ENCODE measurements at places on chromosomes 5 and 9. TPM values are rescaled to one million over a fixed set of nuclear protein-coding genes. Genes with fewer than 3 reads are reported as not detected.

The SLC46A2 gene
- polyA plus RNA-seq, result 11.6 TPM

The SLC34A3 gene
- 0.03 TPM for polyA plus RNA-seq

The RMRP gene
- 44.8 TPM for polyA plus RNA-seq

The PCDHA9 gene
- polyA plus RNA-seq, result not detected

The DEPDC1B gene
- 0.69 TPM for polyA plus RNA-seq

The CCDC192 gene
- 0.47 TPM for polyA plus RNA-seq

The SAXO1 gene
- 0.02 TPM for polyA plus RNA-seq

The GPR151 gene
- not detected for polyA plus RNA-seq

The SCGB3A2 gene
- polyA plus RNA-seq, result 2,733 TPM

The PCDHGC4 gene
- polyA plus RNA-seq, result 0.24 TPM

The FAM151B gene
- 1.3 TPM for polyA plus RNA-seq

The CCNJL gene
- 10.4 TPM for polyA plus RNA-seq

The ITK gene
- polyA plus RNA-seq, result 0.91 TPM

The INSL6 gene
- not detected for polyA plus RNA-seq

The SPINK13 gene
- not detected for polyA plus RNA-seq

The FIBCD1 gene
- polyA plus RNA-seq, result 4.0 TPM

The FOXD4 gene
- polyA plus RNA-seq, result 0.35 TPM

The BRINP1 gene
- polyA plus RNA-seq, result 1.4 TPM

The EQTN gene
- polyA plus RNA-seq, result not detected

The ENTPD2 gene
- polyA plus RNA-seq, result 0.53 TPM

The ARSK gene
- polyA plus RNA-seq, result 2.6 TPM

The KLHL3 gene
- 1.0 TPM for polyA plus RNA-seq

The PDZD2 gene
- polyA plus RNA-seq, result 9.2 TPM

The HNRNPA0 gene
- 22.0 TPM for polyA plus RNA-seq

The GHR gene
- polyA plus RNA-seq, result 1.7 TPM

The TGFBR1 gene
- 14.2 TPM for polyA plus RNA-seq

The FAT2 gene
- polyA plus RNA-seq, result 0.24 TPM

The MSMP gene
- 0.62 TPM for polyA plus RNA-seq

The RLN2 gene
- polyA plus RNA-seq, result 0.98 TPM

All from lung (tissue), 17 donors.